GM12878 (cell line): ENCODE measurements at places on chromosomes 5 and 9.

GRCh38 chr5:169127431-169127830 is 173.5 kb downstream of the SLIT3 start:
- DNase-seq = no peak

GRCh38 chr5:89707891-89708290 is 701.7 kb downstream of the CETN3 start:
- DNase-seq = no peak

DNA sequence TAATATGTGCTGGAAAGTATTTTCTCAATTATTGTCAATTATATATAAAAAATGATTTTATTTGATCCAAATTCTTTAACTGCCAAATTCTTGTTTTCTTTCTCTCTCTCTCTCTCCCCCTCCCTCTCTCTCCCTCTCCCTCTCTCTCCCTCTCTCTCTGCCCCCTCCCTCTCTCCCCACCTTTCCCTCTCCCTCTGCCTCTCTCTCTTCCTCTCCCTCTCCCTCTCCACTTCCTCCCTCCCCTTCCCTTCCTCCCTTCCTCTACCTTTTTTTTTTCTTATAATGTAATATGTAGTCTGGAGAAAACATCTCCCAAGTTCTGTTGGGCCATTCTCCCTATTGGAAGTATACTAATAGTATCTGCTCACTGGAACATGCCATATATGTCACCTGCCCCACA is 6.4 kb upstream of the RFX3 start:
- no peak for DNase-seq

- no peak for DNase-seq
These were observed 151.7 kb upstream of the POU5F2 start for GRCh38 chr5:93893075-93893474.

DNA sequence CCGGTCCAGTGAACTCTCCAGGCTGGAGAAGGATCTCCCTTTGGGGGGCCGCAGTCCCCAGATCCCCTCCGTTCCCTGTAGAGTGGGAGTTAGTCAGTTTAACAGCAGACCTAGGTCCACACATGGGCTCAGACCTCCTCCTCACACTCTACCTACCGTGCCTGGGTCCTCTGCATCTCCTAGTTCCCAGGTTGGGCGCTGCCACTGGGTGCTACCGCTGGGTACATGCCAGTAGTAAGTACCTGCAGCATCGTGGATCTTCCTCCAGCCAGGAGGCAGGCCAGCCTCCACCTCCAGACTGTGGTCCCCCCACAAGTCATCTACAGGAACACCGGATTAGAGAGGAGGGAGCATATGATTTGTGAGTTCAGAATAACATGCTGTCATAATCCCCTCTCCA is 802 bp downstream of the APBB3 start:
- no peak for DNase-seq
